ENCODE measurements at places on chromosomes 1 and 21. TPM values are rescaled to one million over a fixed set of nuclear protein-coding genes. Genes with fewer than 3 reads are reported as not detected.

Gene OR2L2
- total RNA-seq: 0.25 TPM

DNA sequence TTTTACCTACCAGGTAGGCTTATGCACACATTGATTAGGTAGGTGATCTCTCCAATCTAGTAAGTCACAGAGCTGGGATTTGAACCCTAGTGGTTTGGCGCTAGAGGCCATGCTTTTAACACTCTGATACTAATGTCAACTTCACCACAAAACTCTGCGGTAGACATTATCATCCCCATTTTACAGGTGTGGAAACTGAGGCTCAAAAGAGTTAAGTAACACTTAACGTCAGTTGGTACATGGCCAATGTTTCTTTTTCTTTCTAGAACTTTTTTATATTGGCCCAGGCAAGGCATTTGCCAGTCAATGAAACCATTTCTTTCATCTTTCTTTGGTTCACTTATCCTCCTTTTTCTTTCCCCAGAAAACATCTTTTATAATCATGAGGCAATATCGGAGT lies 95.9 kb upstream of the KIF26B start:
- no peak overlapping the region for H3K4me3 ChIP-seq
- no peaks in the 10 kb centered on the region for H3K27me3 ChIP-seq
- H3K4me1 ChIP-seq: no peaks in the 10 kb centered on the region
- H3K27ac ChIP-seq: no peak overlapping the region
- DNase-seq: no peak
- no peaks in the 10 kb centered on the region for H3K36me3 ChIP-seq

DNA sequence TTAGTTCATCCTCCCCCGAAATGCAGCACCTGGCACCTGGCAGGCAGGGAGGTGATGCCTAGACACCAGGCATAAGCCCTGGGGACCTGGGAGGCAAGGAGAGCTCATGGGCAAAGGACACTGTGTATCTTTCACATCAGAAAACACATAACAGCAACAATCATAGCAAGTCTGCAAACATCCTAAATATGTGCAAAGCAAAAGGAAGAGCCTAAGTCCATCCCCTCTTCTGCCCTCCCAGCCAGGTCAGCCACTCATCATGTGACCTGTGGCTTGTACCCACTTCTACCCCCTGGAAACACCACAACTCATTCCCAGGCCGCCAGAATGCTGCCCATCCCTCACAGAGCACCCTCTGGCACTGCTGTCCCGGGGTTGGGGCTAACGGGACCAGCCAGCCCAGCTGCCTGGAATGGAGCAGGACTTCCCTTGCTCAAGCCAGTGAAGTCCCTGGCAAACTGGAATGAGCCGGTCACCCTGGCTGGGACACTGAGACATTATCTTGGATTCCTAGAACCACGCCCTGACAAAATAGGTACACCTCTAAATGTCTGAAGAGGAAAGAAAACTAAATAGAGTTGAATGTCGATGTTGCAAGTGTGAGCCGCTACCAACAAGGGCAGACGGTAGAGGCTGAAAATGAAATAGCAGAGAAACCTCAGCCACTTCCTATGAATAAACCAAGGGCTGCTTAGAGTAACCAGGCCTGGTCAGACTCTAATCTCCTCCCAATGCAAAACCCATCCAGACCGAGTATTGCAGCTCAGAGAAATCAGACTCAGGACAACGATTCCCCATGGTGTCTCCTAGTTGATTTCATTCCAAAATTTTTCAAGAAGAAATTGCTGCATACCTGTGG lies 29.4 kb downstream of the TMPRSS2 start:
- DNase-seq: no peak
- H3K27me3 ChIP-seq: no peaks in the 10 kb centered on the region
- no peaks in the 10 kb centered on the region for H3K4me1 ChIP-seq
- no peak overlapping the region for H3K27ac ChIP-seq

DNA sequence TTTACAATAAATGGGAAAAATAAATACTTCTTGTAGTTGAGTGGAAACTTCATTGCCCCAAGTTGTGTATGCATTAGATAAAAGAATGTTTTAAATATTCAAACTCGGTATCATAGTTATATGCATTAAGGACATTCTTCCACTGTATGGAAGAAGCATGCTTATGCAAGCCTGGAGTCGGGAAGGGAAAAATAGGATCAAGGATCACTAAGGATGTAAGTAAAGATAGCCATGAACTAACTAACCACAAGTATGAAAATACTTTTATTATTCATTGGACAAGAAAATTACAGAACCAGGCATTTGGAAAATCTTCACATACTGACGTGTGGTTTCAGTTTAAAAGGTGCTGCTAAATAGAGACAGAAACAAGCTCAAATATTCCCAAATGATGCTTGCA lies 26.9 kb upstream of the DPYD start:
- no peak for DNase-seq
- no peaks in the 10 kb centered on the region for H3K4me1 ChIP-seq
- no peaks in the 10 kb centered on the region for H3K27me3 ChIP-seq
- no peak overlapping the region for H3K4me3 ChIP-seq

- H3K36me3 ChIP-seq: peaks cover 82% of the 10 kb centered on the region
- no peak overlapping the region for H3K4me3 ChIP-seq
- no peak overlapping the region for H3K27ac ChIP-seq
- H3K27me3 ChIP-seq: no peaks in the 10 kb centered on the region
These were observed 73.1 kb downstream of the VPS13D start for GRCh38 chr1:12302798-12303447.

Gene CD5L
- not detected for total RNA-seq

GRCh38 chr1:38203441-38203840 lies 156.8 kb upstream of the POU3F1 start:
- no peaks in the 10 kb centered on the region for H3K36me3 ChIP-seq
- no peak for DNase-seq
- H3K4me3 ChIP-seq: no peak overlapping the region
- H3K27me3 ChIP-seq: no peaks in the 10 kb centered on the region
- no peak overlapping the region for H3K27ac ChIP-seq
- no peaks in the 10 kb centered on the region for H3K4me1 ChIP-seq

Gene TDRD5
- not detected for total RNA-seq

Gene S100A5
- not detected for total RNA-seq

- DNase-seq: no peak
- H3K4me1 ChIP-seq: no peaks in the 10 kb centered on the region
- H3K4me3 ChIP-seq: no peak overlapping the region
- peak overlapping the region; percentile 36 for H3K27ac ChIP-seq
- no peaks in the 10 kb centered on the region for H3K36me3 ChIP-seq
These were observed 40.6 kb downstream of the STUM start for GRCh38 chr1:226589008-226589733.

Gene NT5C1A
- total RNA-seq: not detected

Gene PFKFB2
- 6.9 TPM for total RNA-seq

GRCh38 chr21:34817821-34818661 lies 149.2 kb downstream of the CLIC6 start:
- peak overlapping the region; percentile 52 for H3K27ac ChIP-seq
- no peaks in the 10 kb centered on the region for H3K36me3 ChIP-seq
- H3K4me3 ChIP-seq: no peak overlapping the region
- peaks cover 74% of the 10 kb centered on the region for H3K4me1 ChIP-seq
- H3K27me3 ChIP-seq: no peaks in the 10 kb centered on the region
